HFFc6 (cell line): ENCODE measurements at places on chromosomes 12 and 14.

DNA sequence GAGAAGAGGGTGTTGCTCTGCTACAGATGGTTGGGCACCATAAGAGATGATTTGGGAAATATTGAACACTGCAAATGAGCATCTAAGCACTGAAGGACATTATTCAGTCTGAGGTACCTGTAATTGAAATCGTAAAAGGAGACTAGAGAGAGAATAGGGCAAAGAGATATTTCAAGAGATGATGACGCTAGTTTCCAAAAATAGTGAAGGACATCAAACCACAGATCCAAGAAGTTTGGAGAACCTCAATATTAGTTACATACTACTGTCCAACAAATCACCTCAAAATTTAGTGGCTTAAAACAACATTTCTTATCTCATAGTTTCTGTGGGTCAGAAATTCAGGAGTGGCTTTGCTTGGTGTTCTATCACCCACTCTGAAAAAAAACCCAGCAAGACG is 4.5 kb upstream of the MBIP start:
- no peak for DNase-seq

- DNase-seq = no peak
Measured at GRCh38 chr14:85948153-85948552, 418.2 kb downstream of the FLRT2 start.

GRCh38 chr12:100987552-100988521 is 193.3 kb downstream of the ANO4 start:
- DNase-seq = peak; percentile 23

DNA sequence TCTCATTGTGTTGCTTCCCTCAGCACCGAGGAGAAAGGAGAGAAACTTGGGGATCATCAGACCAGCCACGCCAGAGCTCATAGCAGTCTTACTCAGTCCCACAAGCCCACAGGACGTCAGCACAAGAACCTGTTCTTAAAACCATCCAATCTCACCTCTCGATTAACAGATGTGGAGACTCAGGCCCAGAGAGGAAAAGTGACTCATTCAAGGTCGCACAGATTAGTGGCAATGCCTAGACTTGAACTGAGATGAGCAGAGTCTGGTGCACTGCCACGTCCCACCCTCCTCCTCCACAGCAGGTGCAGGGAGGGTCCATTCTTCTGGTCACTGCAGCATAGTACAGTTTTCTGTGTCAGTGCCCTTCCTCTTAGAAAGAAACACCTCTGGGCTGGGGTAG is 154.9 kb upstream of the PZP start:
- no peak for DNase-seq

- DNase-seq = no peak
Measured at GRCh38 chr14:54936816-54937215, 34.2 kb upstream of the GCH1 start.

- no peak for DNase-seq
Measured at GRCh38 chr12:80121661-80122060, 22.3 kb downstream of the OTOGL start.

DNA sequence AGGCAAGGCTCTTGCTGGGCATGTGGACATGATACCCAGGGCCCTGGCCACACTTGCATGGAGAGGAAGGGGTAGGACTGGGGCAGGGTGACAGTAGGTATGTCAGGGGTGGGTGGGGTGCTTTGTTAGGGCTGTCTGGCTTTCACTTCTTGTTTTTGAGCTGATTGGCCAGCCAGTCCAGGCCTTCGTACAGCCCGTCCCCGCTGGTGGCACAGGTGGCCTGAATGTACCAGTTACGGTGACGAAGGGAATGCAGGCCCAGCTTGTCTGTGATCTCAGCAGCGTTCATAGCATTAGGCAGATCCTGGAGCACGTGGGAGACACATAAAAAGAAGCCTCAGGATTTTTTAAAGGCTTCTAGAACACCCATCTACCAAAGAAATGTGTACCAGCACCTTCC is 13.5 kb upstream of the FKBP11 start:
- no peak for DNase-seq

GRCh38 chr12:75650595-75651341 is 139.4 kb upstream of the KRR1 start:
- DNase-seq = no peak

GRCh38 chr12:70724444-70724843 is 87.2 kb upstream of the PTPRB start:
- DNase-seq = peak; percentile 15

DNA sequence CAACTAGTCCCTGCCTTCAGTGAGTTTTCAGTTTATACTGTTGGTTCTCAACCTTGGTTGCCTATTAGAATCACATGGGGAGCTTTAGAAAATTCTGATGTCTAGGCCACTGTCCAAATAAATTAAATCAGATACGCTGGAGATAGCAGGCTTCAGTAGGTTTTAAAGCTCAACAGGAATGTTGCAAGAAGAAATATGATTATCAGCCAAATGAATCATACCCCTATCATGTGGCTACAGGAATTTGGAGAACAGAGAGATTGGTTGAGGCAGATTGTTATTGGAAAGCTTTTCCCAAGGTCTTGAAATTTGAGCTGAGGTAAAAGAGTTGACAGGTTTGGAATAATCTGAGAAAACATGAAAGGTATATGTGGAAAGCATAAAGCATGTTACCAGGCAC is 125.3 kb downstream of the WIF1 start:
- DNase-seq = no peak

DNA sequence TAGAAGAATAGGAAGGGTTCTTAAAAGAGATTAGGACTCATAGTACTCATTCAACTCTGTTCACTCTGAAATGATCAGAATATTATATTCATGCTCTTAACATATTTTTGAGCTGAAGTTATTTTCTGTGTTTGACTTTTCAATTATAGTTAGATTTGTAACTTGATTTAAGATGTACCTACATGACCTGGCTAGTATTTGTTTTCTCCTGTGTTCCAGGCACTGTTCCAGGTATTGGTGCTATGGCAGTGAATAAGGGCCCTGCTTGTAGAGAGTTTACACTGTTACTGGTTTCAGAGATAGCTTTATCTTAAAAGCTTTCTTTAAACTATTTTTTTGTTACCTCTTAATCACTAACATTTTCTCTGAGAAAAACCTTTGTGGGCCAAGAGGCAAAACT is 19.1 kb upstream of the SLC17A8 start:
- DNase-seq = no peak

DNA sequence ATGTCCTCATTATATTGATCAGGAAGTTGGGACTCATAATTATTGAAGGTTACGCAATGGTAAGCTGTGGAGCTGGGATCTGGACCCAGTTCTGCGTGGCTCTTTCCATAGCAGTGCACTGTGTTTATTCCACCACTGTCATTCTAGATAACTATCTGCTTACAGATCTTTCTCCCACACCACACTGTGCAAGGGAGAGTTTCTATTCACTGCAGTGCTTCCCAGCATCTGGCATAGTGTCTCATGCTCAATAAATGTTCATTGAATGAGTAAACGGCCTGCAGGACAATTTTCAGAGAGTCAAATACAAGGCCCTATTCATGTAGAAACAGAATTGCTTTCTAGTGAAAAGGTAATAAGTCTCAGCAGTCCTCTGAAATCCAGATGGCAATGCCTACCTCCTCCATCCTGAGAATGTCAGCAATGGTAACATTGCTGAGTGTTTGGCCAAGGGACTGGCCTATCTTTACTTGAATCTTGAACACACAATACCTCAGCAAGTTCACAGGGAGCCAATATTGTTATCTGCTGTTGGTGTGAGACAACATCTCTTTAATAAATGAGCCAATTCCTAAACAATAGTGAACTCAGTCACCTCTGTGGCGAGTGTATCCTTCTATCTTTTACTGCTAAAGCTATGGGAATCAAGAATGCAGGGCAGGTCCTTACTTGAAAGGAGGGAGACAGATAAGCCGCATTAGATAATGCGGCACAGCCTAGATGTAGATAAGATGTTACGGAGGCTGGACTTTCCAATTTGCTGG is 332.4 kb upstream of the PRICKLE1 start:
- DNase-seq = peak; percentile 39

DNA sequence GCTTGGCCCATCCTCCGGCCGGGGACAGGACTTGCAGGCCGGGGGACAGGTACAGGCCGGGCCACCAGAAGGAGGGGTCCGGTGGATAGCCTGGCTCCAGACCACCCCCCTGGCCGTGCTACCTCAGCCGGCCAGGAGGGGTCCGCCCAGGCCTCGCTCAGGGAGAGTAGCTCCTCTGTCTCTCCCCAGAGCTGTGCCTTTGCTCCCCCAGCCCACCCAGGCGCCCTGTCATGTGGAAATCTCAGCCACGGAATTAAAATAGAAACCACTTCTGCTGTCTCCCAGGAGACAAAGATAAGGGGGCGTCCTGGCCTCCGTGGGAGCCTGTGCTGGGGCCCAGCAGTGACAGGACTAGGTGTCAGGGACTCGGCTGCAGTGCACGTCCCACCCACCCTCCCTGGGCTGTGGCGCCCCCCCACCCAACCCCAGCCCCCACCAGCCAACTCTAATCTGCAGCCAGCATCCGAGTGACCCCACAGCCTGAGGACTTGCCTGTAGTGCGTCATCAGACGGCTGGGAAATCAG is 3.3 kb upstream of the CRIP2 start:
- no peak for DNase-seq

GRCh38 chr14:97724265-97724731 is 927.1 kb downstream of the VRK1 start:
- no peak for DNase-seq

GRCh38 chr12:46493150-46493833 is 120.7 kb upstream of the SLC38A2 start:
- DNase-seq = no peak

- peak; percentile 45 for DNase-seq
Measured at GRCh38 chr14:64095620-64096019, 198.6 kb downstream of the ESR2 start.

- no peak for DNase-seq
Measured at GRCh38 chr14:54104601-54105145, 148.0 kb upstream of the BMP4 start.

- peak; percentile 50 for DNase-seq
Measured at GRCh38 chr14:63039866-63040265, 5.4 kb downstream of the KCNH5 start.

GRCh38 chr14:72653026-72653425 is 240.9 kb downstream of the DPF3 start:
- DNase-seq = no peak

DNA sequence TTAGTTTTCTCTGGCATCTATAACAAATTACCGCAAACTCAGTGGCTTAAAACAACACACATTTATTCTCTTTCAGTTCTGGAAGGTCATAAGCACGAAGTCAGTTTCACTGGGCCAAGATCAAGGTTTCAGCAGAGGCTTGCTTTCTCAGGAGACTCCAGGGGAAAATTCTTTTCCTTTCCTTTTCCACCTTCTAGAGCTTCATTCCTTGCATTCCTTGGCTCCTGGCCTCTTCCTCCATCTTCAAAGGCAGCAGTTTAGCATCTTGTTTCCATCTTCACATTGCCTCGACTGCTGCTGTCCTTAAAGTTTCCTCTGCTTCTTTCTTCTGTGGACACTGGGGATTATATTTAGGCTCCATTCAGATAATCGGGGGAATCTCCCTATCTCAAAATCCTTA is 106.1 kb downstream of the PDE3A start:
- no peak for DNase-seq

DNA sequence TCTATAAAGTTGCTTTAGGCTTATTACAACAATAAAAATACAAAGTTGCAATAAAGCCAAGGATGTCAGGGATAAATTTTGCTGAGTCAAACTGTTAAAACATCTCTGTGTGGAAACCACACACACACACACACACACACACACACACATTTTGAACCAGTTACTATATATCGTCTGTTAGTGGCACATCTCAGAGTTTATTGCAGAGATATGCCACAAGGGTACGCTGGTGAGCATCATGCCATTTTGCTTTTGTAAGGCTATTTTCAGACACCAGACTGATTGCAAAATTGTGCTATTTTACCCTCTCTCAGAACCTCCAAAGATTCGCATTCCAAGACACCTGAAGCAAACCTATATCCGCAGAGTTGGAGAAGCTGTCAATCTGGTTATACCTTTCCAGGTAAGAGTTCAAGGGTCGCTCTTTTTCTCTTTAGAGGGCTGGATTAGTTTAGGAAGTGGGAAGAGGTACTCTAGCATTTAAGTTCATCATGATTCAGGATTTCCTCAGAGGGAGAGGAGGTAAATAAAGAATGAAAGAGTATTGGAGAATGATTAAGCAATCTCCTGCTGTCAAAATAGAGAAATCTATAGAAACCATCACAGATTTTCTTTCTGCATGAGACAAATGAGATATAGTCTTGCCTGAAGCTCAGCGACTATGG is 27.3 kb upstream of the CHPT1 start:
- DNase-seq = peak; percentile 61

DNA sequence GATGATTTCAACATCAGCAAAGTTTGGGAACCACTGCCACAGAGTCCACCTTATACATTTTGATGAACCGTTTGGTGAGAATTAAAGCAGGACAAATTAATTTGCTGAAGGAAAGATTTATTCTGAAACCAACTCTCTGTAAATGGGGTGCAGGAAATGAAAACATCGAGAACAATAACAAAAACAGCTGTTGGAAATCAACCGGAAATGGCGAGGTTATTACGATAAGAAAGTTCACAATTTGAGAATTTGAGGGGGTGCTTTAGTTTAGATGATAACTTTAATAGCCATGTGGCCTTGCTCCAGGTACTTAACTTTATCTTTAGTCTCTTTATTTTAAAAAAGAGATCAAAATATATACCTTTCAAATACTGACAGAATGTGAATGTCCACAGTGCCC is 56.7 kb downstream of the KCNJ8 start:
- no peak for DNase-seq

DNA sequence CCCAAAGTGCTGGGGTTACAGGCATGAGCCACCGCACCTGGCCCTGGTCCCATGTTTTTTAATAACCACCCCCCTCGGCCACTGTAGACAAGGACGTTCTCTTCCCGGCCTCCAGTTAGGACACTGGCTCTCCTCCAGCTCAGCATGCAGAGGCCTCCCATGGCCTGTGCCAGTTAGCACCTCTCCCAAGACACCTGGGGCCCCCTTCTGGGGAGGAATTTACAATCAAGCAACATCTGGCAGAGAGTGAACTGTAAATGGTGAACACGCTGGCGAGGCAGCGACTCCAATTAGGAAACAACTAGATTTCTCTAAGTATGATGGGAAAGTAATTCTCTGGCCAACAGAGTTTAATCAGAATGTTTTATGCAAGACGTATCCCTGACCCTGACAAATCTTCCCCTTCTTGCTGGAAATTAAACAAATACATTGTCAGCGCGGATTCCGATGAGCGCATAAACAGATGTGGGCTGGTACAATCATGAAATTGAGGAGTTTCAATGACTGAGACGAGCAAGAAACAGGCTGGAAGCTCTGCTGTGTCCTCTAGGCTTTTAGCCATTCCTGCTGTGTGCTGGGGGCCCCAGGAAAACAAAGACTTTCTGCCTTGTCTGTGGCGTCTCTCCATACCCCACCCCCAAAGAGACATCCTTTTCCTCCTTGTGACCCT is 61.7 kb upstream of the DLK1 start:
- DNase-seq = peak; percentile 43

- no peak for DNase-seq
Measured at GRCh38 chr14:29648045-29648444, 279.6 kb downstream of the PRKD1 start.

- DNase-seq = peak; percentile 88
Measured at GRCh38 chr12:80268924-80269749, 169.8 kb downstream of the OTOGL start.

DNA sequence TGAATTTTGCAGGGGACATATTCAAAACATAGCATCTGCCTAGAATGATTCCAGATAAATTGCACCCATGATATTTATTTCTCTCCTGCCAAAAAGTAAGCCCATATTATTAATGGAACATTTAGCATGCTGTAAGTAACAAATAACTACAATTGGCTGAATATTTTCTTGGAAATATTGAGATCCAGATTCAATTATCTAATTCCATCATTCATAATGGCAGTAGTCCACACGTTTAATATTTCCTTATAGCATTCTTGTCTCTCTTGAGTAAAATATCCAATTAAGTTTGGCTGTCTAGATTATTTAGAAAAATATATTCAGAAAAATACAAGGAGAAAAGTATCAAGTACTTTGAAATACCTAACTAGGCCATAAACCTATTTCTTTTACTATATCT is 157.5 kb downstream of the FLRT2 start:
- no peak for DNase-seq
